Activated naive CD4-positive, alpha-beta T cell treated with anti-CD3 and anti-CD28 coated beads for 36 hours (primary cell): ENCODE measurements at places on chromosomes 5 and 9. TPM values are rescaled to one million over a fixed set of nuclear protein-coding genes. Genes with fewer than 3 reads are reported as not detected.

DNA sequence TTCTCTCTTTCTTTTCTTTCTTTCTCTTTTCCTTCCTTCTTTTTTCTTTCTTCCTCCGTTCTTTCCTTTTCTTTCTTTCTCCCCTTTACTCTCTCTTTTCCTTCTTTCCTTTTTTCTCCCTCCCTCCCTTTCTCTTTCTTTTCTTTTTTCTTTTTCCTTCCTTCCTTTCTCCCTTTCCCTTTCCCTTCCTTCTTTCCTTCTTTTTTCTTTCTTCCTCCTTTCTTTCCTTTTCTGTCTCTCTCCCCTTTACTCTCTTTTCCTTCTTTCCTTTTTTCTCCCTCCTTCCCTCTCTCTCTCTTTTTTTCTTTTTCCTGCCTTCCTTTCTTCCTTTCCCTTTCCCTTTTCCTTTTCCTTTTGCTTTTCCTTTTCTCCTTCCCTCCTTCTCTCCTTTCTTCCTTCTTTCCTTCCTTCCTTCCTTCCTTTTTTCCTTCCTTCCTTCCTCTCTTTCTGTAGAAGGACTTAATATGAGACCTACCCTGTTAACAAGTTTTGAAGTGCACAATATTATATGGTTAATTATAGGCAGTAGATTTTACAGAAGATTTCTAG lies 142.7 kb upstream of the CD180 start:
- DNase-seq: no peak

Gene LHFPL2
- not detected for total RNA-seq

DNA sequence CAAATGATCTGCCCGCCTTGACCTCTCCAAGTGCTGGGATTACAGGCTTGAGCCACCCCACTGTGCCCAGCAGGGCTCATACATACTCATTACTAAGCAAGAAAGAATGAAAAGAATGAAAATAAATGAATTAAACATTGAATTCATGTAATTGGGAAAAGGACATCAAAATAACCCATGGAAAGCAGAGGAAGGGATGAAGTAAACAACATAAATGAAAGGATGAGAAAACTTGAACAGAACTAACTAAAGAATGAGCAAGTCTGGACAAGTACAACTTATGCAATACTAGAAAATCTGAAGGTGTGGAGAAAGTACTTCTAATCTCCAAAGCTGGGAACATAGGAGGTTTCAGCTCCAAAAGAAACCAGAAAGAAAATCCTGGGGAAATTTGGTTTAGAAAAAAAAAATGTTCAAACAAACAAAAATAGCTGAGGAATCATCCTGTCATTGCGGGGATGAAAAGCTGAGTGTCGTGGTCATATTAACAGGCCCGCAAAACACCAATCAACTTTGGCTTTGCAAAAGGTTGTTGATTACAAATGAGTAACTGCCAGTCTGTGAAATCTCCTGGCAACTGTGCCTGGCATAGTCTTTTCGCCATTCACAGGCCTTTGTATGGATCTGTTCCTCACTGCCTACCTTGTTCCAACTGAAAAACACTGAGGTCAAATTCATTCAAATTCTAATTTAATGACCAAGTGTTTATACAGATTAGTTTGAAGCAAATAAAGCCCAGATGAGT lies 2.3 kb upstream of the AK3 start:
- no peak for DNase-seq

Gene ANKRD18B
- total RNA-seq: 0.57 TPM

DNA sequence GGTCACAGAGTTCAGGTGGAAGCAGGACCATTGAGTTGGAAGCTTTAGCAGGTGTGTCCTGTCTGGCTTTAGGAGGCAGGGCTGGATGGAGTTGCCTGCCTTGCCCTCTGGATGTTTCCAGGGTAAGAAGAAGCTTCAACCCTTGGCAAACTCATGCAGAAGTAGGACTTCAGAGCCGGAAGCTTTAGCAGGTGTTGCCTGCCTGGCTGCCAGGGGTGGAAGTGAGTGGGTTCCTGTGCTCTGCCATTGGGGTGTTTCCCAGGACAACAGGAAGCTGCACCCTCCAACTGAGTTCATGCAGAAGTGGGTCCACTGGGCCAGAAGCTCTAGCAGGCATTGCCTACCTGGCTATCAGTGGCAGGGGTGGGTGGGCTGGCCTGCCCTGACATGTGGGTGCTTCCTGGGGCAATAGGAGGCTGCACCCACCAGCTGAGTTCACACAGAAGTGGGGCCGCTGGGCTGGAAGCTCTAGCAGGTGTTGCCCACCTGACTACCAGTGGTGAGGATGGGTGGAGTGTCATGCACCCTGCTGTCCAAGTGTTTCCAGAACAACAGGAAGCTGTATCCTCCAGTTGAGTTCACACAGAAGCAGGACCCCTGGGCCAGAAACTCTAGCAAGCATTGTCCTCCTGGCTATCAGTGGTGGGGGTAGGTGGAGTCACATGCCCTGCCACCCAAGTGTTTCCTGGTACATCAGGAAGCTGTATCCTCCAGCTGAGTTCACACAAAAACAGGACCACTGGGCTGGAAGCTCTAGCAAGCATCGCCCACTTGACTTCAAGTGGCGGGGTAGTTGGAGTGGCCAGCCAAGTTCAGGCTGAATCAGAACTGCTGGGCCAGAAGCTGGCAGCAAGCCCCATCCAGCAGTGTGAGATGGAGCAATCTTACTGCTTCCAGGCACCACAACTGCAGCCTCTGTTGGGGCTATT lies 24.6 kb downstream of the LOX start:
- DNase-seq: no peak

DNA sequence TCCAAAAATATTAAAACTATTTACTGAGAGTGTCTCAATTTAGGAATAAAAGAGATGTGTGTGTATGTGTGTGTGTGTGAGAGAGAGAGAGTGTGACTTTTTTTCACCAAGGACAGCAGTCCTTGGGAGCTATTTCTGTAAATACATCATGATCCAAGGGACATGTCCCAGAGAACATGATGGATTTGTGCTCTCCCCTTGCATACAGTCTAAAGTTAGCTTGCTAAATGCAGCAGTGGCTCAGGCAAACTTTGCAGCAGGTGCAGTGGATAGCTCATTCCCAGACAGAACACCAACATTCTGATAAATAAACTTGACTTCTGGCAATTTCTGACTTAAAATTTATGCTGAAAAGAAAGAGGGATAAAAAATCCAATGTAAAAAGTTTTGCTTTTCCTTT lies 55.4 kb upstream of the SGCD start:
- DNase-seq: no peak

Gene AMBP
- not detected for total RNA-seq

- no peak for DNase-seq
Measured at GRCh38 chr5:54455413-54456157, at the start of gene HSPB3. Gene HSPB3, plus strand, starts transcription at chr5:54455699. Its CDS starts 91 bp downstream, at chr5:54455790.

DNA sequence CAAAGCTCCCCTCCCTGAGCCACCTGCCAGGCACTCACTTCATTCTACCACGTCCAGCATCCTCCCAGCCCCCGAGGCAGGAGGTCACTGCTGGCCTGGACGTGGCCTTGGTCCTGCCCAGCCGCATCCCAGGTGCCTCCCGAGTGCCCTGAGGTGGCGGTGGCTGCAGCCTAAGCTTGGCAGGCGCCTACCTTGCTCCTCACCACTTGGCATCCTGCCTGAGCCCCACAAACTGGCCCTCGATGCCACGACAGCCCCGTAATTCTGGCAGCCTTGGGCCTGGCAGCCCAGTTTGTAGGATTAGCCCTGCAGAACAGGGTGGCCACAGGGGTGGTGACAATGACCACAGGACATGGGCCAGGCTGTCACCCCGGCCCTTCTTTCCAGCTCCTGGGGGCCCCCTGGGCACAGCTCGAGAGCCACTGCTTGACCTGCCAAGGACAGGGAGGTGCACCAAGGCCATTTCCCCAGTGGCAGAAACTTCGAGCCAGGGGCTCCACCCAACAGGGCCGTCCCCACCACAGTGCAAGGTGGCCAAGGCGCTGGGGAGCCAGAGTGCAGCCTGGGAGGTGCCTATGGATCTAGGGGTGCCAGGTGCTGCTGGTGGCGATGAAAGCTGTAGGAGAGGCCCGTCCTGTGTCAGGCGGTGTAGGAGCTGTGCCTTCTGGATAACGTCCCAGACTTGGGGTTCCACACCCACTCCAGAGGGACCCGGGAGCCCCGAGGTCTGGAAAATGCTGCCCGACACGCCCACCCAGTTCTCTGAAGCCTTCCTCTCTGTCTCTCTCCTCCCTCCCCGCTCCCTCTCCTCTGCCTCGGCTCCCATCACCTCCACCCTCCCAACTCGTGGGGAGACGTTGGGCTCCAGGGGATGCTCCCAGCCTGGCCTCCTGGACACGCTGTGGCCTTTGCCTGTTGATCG lies 18.4 kb downstream of the NKD2 start:
- no peak for DNase-seq

DNA sequence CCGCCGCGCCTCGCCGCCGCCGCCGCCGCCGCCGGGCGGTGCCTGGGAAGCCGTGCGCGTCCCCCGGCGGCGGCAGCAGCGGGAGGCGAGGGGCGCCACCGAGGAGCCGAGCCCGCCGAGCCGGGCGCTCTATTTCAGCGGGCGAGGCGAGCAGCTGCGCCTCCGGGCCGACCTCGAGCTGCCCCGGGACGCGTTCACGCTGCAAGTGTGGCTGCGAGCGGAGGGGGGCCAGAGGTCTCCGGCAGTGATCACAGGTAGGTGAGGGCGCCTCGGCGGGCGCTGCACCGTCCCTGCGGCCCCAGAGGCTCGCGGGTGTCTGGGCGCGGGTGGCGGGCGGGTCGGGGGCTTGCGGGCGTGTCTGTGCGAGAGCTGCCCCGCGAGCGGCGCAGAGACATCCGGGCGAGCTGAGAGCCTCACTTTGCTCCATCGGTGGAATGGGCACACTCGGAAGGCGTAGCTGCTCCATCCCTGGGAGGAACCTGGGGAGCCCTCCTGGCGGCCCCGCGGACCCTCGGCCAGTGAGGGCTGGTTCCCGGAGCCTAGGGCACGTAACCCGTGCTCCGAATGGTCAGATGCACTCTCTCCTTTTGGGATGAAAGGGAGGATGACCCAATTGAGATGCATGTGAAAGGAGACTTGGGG lies 864 bp downstream of the PAPPA start:
- no peak for DNase-seq

Gene GARIN3
- 3.8 TPM for total RNA-seq

GRCh38 chr5:111144352-111144930 lies 52.3 kb downstream of the WDR36 start:
- no peak for DNase-seq

- no peak for DNase-seq
Measured at GRCh38 chr9:22992780-22993179, 546.2 kb downstream of the DMRTA1 start.

DNA sequence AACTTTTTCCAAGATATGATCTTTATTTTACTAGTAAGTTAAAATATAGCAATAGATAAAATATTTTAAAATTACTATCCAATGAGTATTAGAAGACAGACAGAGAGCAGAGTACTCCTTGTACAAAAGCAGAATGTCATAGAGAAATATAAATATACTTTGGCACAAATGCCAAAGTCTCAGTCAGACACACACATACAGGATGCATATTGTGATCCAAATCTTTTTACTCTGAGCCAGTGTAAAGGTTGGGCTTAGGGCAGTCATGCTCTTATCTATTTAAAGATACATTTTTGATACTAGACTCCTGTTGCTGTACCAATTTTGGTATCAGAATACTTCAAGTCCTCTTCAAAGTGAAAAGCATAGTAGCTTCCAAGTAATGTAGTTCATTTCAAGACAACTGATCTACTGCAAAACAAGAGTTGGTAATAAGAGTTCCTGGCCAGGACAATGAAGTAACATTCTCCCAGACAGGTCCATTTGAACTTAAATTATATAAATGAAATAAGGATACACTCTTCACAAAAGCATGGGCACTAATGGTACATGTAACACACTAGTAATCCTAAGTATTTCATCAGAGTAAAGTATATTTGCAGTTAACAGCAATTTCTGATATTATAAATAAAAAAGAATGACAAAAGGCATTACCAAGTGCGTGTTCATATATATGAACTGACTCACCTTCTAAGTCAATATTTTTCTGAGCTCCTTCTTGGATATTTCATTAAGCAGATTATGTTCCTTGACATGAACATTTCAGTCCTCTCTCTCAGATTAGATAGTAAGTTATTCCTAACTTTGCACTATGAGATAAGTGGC lies 10.5 kb downstream of the PFDN1 start:
- no peak for DNase-seq

- no peak for DNase-seq
Measured at GRCh38 chr5:125424402-125425141, 678.1 kb upstream of the ZNF608 start.

- DNase-seq: no peak
Measured at GRCh38 chr9:110356639-110357395, 19.2 kb upstream of the TXNDC8 start.

DNA sequence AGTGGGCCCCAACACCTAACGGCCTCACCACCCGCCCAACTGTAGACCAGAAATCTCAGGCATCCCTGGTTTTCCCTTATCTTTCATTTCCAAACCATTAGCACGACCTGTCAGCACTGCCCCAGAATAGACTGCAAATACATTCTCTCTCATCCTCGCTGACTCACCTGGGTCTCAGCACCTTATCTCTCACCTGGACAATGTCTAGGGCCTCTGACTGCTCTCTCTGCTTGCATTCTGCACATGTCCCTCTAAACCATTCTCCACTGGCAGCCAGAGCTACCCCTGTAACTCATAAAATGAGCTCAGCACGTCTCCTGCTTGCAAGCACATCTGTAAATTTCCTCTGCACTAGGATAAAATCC lies 12.7 kb downstream of the CKMT2 start:
- no peak for DNase-seq

DNA sequence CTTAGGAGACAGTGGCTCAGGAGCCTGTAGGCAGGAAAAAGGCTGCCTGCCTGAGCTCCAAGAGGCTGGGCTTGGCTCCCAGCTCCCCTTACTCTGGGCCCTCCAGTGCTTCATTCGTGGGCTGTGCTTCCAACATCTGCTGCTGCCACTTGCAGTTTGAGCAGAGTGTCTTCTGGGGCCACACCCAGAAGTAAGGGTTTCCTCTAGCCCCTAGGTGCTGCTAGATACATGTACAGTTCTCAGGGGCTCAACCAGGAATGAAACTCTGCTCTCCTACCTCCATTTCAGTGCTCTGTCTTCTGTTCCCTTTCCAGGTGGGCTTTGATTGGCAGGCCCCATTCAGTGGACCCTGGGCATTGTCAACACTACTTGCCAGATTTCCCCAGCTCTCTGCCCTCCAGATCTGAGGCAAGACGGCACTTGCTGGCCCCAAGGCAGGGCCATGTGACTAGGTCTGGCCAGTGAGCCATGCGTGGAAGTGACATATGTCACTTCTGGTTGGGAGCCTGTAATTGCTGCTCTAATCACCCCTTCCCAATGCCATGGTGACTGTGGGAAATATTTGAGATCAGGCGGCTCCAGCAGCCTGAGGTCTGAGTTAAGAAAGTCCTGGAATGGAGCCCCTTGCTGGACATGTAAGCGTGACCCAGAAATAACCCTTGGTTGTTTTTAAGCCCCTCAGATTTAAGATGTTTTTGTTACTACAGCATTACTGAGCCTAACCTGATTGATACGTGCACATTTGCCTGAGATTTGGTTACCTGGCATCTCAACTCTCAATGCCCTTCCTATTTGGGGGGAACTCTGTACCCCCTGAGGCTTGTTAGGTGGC lies 9.4 kb upstream of the BOD1 start:
- no peak for DNase-seq

GRCh38 chr5:170986598-170986997 lies 124.8 kb downstream of the RANBP17 start:
- no peak for DNase-seq

- no peak for DNase-seq
Measured at GRCh38 chr5:51181208-51181894, 201.9 kb upstream of the ISL1 start.

GRCh38 chr9:95936579-95937075 lies 61.1 kb downstream of the ERCC6L2 start:
- no peak for DNase-seq

Gene SPATA31A3
- not detected for total RNA-seq
